ENCODE measurements at places on chromosomes 4 and X.

- no peak for DNase-seq
Measured at GRCh38 chr4:22237155-22237751, 278.6 kb downstream of the ADGRA3 start.

DNA sequence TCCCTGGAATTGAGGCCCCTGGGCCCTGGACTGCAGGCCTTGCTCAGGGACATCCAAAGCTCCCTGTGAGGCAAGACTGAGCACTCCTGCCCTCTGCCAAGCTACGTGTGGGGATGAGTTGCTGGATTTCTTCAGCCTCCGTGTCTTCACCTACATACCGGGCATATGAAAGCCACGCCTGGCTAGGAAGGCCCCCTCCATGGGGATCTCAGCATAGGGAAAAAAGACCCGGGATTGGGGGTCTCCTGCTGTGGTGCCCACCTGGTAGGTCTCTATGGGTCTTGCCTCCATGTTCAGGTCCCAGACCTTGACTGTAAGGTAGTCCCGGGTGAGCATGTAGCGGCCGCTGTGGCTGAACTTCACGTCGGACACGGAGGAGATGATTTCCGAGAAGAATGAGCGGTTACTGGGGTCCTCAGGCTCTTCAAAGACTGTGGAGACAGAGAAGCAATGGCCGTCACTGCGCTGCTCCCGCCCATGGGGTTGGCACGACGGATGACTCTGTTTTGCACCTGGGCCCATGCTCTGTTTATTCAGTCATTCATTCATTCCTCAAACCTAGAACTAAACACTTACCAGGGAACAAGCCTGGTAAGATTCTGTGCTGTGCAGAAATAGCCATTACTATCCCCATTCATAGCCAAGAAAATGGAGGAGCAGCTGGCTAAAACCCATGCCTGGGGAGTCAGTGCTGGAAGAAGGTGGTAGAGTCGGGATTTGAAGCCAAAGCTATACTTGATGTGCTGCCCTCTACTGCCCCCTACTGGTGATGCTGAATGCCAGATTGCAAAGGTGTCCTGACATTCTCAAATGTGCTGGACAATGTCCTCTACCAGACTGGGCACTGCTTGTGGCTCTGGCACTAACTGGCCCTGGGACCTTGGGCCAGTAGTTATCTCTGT lies 63.9 kb downstream of the WFS1 start:
- DNase-seq = no peak

GRCh38 chrX:126551725-126552312 lies 795 bp downstream of the DCAF12L1 start:
- DNase-seq = no peak

GRCh38 chrX:50068893-50069292 lies 131.9 kb downstream of the AKAP4 start:
- no peak for DNase-seq

GRCh38 chr4:120927801-120928409 lies 5.4 kb upstream of the PRDM5 start:
- DNase-seq = no peak

- no peak for DNase-seq
Measured at GRCh38 chr4:155079871-155080270, 128.6 kb upstream of the NPY2R start.

DNA sequence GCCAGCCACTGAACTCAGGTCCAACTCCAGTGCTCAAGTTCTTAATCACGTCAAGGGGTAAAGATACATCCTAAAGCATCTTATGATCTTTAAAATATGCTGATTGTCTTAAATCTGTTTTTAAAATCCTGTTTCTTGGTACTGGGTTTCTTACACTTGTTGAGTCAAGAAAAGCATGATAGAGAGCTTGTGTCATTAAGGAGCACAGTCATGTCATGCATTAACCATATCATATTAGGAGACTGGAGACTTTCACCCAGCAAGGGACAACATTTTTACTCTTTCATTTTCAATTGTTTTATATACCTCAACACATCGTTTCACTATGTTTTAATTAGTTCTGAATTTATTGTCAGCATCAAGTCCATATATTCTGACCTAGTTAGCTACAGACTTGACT lies 41.5 kb downstream of the BCLAF3 start:
- no peak for DNase-seq

GRCh38 chr4:1327526-1328266 lies 19.3 kb upstream of the UVSSA start:
- no peak for DNase-seq

DNA sequence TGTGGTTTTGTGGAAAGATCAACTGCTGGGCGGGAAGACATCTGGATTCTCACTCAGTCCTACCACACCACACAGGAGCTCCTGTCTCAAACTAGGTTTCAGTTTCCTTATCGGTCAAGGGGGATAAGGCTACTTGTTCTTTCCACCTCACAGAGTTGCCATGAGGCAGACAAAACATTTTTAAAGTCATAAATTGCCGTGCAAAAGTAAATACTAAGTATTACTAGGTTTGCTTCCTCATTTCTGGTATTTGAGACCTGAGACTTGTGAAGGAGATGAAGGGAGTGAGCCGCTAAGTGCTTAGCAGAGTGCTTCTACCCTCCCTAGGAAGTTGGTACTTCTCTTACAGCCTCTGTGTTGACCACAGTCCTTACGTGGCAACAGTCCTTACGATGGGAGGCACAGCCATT lies 1.5 kb downstream of the LAP3 start:
- DNase-seq = no peak

GRCh38 chr4:15586066-15586465 lies 69.1 kb downstream of the FBXL5 start:
- no peak for DNase-seq

- DNase-seq = no peak
Measured at GRCh38 chr4:153296040-153296823, 48.3 kb upstream of the MND1 start.

DNA sequence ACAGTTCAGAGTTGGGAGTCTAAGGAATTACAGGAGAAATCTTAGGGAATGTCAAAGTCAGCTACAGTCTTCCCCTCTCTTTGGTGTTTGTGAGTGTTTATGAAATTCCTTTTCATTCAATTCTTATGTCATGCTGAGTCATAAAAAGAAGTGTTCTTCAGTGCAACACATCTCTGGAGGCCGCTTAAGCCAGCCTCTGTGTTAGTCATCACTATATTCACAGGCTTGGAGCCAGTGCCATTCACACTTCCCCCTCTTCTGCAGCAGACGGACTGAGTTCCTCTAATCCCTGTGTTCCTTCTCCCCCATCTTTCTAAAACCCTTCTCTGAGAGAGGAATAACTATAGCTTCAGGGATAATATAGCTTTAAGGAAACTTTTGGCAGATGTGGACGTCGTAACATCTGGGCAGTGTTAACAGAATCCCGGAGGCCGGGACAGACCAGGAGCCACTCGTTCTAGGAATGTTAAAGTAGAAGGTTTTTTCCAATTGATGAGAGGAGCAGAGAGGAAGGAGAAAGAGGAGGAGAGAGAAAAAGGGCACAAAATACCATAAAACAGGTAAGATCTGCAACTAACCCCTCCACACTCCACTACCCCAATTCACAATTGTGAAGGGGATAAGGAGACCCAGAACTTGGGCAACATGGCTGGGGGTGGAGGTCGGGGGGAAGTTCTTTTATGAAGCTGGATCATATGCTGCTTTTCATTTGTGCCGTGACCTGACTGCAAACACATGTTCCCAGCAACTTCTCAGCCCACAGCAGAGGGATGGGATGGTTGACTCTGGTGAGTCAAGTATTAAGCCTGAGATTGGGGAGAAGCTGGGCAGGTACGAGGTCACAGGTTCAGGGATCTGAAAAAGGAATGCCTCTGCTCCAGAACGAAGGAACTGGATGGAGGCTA lies at the start of gene SRPX2:
Gene SRPX2, plus strand, starts transcription at position 244 of the 905 bp plus-strand sequence. CDS start 2,124 bp downstream, outside the sequence.
- no peak for DNase-seq
